ENCODE measurements at places on chromosomes 4 and X.

DNA sequence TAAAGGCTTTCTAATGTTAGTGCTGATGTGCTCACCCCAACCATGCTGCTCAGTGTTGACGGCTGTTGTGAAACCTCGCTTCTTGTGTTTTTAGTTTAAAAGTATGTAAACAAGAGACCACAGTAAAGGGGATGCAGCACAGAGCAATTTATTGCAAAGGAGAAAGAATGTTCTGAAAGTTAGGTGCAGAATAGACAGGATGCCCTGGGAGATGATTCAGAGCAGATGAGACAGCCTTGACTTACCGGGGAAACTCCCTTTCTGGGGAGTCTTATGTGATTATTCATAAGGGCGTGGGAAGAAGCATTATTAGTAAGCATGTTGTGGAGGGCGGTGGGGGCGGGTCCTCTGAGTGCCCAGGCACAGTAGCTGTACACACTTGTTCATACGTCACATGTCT lies 47.7 kb downstream of the EVC start:
- H3K27ac ChIP-seq: no peak overlapping the region
- no peak overlapping the region for H3K4me3 ChIP-seq
- H3K27me3 ChIP-seq: no peaks in the 10 kb centered on the region
- no peaks in the 10 kb centered on the region for H3K36me3 ChIP-seq
- no peaks in the 10 kb centered on the region for H3K4me1 ChIP-seq

DNA sequence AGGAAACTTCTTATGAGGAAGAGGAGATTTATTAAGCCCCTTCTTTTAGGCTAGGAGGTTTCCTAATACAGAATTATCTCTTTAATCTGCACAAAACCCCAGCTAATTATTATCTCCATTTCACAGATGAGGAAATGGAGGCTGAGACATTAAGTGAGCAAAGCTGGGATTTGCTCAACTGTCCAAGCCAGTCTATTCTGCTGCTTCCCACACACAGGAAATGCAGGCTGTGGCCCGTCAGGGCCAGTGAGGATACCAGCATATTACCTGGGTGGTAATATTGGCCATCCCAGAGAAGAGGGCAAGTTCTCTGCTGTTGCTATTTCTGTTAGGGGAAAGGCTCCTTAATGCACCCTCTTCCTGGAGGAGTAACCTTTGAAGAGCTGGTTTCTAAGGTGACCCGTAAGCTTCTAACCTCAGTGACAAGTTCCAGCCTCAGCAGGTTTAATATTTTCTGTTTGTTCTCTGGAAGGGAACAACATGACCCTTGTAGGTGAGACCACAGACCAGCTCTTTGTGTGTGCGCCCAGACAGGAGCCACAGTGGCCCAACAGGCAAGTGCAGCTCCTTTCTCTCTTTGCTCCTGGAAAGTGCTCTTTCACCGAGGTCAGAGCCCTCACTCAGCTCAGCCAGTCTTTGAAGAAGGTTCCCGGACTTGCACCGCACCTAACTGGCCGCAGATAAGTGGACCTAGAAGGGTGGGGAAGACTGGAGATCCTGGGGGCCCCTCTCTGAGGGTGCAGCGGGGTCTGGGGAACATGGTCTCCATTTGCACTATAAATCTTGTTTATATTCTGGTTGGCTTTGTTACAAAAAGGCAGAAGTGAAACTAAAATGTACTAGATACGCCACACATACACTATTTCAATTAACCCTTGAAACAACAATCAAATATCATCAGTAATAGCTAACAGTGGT lies 35.5 kb downstream of the TBC1D9 start:
- DNase-seq: no peak
- H3K4me3 ChIP-seq: no peak overlapping the region
- H3K4me1 ChIP-seq: no peaks in the 10 kb centered on the region
- no peaks in the 10 kb centered on the region for H3K27me3 ChIP-seq
- no peak overlapping the region for H3K27ac ChIP-seq
- no peaks in the 10 kb centered on the region for H3K36me3 ChIP-seq

DNA sequence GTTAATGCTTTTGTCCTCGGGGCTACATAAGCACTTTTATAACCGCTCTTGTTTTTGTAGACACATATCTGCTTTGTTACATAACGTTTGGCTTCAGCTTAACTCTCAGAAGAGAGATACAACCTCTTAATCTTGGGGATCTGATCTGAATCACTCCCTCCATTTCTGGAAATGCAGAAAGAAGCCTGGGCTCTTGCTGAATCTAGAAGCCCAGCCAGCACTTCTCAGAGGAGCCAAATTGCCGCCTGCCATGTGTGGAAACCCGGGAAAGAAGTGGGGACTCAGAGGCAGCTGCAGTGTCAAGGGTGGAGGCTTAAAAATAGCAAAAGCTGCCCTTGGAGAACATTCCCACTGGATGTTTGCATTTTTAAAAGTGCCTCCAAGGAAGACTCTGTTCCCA lies 69.3 kb upstream of the LDB2 start:
- no peak for DNase-seq
- H3K27ac ChIP-seq: no peak overlapping the region
- no peaks in the 10 kb centered on the region for H3K36me3 ChIP-seq
- no peaks in the 10 kb centered on the region for H3K4me1 ChIP-seq
- H3K27me3 ChIP-seq: no peaks in the 10 kb centered on the region

- no peak for DNase-seq
- no peaks in the 10 kb centered on the region for H3K36me3 ChIP-seq
- no peaks in the 10 kb centered on the region for H3K27me3 ChIP-seq
- H3K27ac ChIP-seq: no peak overlapping the region
- H3K4me1 ChIP-seq: no peaks in the 10 kb centered on the region
Observed at GRCh38 chr4:158356301-158356700, 146.0 kb downstream of the TMEM144 start.

DNA sequence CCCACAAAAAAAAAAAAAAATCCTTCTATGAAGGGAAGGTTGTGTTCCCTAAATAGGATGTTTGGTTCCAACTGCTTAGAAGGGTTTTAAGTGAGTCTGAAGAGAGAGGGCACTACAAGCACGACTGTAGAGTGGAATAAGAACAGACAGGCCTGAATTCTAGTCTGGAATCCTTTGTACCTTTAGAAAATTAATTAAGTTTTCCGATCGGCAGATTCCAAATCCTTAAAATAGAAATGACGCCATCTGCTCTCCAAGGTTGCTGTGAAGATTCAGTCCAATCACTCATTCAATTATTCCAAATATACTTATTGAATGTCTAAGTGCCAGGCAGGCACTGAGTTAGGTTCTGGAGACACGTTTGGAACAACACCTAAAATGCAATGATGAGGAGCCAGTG lies 3.8 kb downstream of the HS3ST1 start:
- H3K4me1 ChIP-seq: no peaks in the 10 kb centered on the region
- no peak overlapping the region for H3K27ac ChIP-seq
- H3K36me3 ChIP-seq: no peaks in the 10 kb centered on the region
- H3K4me3 ChIP-seq: no peak overlapping the region

DNA sequence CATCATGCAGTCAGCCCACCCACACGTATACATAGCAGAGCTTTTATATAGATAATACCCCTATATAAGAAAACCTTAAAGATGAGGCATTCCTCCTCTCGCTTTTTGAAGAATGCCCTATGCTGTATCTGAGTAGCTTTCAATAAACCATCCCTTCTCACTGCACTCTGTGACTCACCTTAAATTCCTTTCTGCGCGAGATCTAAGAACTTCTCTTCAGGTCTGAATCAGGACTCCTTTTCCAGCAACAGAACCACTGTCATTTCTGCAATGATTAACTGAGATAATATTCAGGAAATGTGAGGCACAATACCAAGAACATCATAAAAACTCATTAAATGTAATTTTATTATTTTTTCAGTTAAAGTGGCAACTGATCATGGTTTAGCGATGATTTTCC lies 76.4 kb upstream of the DCLK2 start:
- peaks cover 7% of the 10 kb centered on the region for H3K27me3 ChIP-seq
- H3K4me1 ChIP-seq: no peaks in the 10 kb centered on the region
- H3K36me3 ChIP-seq: no peaks in the 10 kb centered on the region
- DNase-seq: no peak
- no peak overlapping the region for H3K27ac ChIP-seq

GRCh38 chr4:82721819-82722423 lies 76.7 kb downstream of the SCD5 start:
- no peaks in the 10 kb centered on the region for H3K4me1 ChIP-seq
- no peak overlapping the region for H3K4me3 ChIP-seq
- peak; percentile 56 for DNase-seq

DNA sequence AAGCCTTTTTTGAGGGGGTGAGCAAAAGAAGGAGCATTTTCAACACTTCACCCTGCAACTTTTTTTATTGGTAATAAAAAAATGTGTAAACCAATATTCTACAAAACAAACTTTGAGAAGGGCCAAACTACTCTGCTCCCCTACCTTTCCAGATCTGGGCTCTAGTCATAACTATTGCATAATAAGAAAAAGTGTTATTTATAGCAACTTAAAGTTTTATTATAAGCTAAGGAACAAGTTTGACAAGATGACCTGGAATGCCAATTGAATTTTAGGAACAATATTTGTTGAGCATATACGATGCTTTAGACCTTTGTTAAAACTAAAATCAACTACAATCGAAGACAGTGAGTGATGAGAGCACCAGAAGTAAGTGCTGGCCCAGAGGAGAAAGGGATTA lies 409.6 kb downstream of the IL15 start:
- H3K36me3 ChIP-seq: no peaks in the 10 kb centered on the region
- no peak overlapping the region for H3K27ac ChIP-seq
- no peaks in the 10 kb centered on the region for H3K27me3 ChIP-seq
- no peaks in the 10 kb centered on the region for H3K4me1 ChIP-seq
- DNase-seq: no peak
- H3K4me3 ChIP-seq: no peak overlapping the region

- no peaks in the 10 kb centered on the region for H3K27me3 ChIP-seq
- no peaks in the 10 kb centered on the region for H3K4me1 ChIP-seq
- no peak for DNase-seq
- H3K36me3 ChIP-seq: no peaks in the 10 kb centered on the region
Observed at GRCh38 chr4:167885872-167886271, 206.5 kb upstream of the ANXA10 start.

DNA sequence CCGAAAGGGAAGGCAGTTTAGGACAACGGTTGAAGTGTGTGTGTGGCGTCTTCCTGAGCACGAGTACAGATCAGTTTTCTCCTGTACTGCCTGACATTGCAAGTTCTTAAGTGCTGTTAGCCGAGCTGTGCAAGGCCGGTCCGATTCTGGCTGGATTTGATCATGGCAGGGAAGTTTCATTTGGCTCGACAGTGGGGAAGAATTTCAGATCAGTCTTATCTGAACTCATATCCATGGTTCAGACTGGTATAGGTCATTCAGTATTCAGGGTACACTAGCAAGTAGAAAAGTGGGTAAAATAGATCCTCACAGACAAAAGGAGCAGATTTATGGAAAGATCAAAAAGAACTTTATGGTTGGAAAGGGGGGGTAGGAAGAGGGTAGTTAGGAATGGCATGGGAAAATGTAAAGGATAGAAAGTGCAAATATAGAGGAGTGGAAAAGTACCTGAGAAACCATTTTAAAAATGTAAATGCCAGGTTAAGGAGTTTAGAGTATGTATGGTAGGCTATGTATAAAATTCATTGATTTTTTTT lies 716 bp downstream of the THAP9 start:
- no peaks in the 10 kb centered on the region for H3K27me3 ChIP-seq
- no peak for DNase-seq
- peak overlapping the region; percentile 87 for H3K27ac ChIP-seq
- peak overlapping the region; percentile 62 for H3K4me3 ChIP-seq
- H3K36me3 ChIP-seq: peaks cover 22% of the 10 kb centered on the region

GRCh38 chr4:176611381-176611780 lies 181.3 kb downstream of the VEGFC start:
- H3K36me3 ChIP-seq: no peaks in the 10 kb centered on the region
- DNase-seq: no peak
- no peaks in the 10 kb centered on the region for H3K4me1 ChIP-seq
- H3K27ac ChIP-seq: no peak overlapping the region
- H3K27me3 ChIP-seq: peaks cover 8% of the 10 kb centered on the region

DNA sequence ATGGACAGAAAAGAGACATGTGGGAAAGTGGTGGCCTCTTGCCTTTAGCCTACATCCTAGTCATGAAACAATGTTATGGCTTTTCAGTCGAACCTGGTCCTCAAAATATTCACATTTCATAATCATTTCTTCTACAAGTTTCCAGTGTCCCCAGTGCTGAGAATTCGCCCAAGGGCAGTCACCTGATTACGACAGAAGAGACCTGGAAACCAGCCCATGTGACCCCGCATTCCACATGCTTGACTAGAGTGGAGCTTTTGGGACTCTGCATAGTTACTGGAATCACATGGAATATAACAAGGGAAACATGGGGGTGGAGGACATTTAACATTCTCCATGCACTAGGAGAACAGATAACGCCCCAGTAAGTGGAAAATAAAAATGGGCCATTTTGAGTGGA lies 100.1 kb downstream of the PPARGC1A start:
- H3K36me3 ChIP-seq: no peaks in the 10 kb centered on the region
- DNase-seq: no peak
- no peaks in the 10 kb centered on the region for H3K27me3 ChIP-seq
- no peaks in the 10 kb centered on the region for H3K4me1 ChIP-seq

Measured in DND-41 (cell line).